ENCODE measurements at places on chromosomes 4 and X. TPM values are rescaled to one million over a fixed set of nuclear protein-coding genes. Genes with fewer than 3 reads are reported as not detected.

The GAGE12J gene
- not detected for polyA plus RNA-seq

The SPATA18 gene
- 1.6 TPM for polyA plus RNA-seq

GRCh38 chr4:120018786-120019185 is 47.9 kb downstream of the MAD2L1 start:
- no peak for DNase-seq

DNA sequence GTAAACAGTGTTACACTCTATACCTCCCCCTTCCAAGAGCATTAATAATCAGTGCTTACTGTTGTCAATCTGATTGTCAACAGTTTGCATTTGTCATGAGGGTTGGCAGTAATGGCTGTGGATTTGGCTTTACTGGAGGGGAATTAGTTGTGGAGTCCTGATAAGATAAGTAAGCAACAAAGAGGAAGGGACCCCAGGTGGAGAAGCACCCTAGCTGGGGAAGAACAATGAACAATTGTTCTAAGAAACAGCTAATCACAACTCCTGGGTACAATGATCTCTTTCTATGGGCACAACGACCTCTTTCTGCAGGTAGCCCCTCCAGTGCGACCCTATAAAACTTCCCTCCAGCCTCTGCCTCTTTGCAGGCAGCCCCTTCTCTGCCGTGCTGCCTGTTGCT is 53.2 kb upstream of the CDKN2AIP start:
- DNase-seq, result no peak

The UCP1 gene
- 0.19 TPM for polyA plus RNA-seq

DNA sequence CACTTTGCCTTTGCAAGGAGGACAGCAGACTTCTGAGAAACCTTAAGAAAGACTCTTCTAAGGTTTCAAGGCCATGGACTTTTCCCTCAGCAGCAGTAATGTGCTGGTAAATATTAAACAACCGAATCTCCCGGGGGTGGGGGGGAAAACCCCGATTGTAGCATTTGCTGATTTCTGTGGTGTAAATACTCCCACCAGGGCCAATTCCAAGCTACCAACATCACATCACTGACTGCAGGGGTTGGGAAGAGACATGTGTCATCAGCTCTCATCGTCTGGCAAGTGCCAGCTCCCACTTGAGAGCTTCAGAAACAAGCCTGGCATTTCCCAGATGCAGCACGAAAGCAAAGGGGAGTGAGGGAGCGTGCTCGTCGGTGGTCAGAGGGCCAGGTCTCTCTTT is 101.2 kb downstream of the BCOR start:
- DNase-seq, result no peak

The NHSL2 gene
- polyA plus RNA-seq, result 8.9 TPM

- DNase-seq, result no peak
Observed at GRCh38 chr4:137422666-137423065, 109.6 kb downstream of the PCDH18 start.

DNA sequence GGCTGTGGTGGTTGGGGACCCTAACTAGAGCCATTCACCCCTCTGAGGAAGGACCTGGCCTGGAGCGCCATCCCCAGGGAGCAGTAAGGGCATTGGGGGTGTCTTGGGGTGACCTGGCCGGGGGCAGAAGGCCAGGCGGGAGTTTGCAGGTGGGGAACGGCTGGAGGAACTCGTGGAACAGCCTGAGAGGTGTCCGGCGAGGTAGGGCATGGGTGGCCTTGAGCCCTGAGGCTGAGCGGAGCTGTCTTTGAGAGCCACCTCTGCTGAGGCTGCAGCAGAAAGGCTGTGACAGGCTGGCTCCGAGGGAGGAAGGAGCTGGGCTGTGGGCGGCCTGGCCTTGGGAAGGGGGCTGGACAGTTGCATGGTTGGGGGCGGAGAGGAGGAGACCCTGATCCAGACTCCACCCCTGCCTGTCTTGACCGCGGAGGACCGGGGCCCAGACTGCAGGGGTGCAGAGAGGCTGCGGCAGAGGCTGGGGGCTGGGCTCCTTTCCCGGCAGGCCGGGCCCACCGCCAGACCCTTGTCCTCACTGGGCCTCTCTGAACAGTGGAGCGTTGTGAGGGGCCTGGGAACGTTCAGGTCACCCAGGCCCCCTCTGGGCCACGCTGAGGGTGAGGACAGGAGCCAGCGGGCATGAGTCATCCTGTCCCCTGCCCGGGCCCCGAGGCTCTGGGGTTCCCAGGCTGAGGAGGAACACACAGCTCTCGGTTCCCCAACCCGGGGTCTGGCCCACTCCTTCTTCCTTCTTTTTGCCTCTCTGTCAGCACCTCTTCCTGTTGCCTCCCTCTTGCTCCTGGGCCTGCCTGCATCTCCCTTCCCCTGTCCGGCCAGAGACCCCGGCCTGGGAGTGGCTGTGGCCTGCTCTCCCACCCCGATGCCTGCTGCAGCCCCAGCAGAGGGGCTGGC is 8.1 kb downstream of the SH3BP2 start:
- peak; percentile 54 for DNase-seq

- DNase-seq, result no peak
Observed at GRCh38 chrX:154548028-154548316, 552 bp downstream of the IKBKG start.

The BEX3 gene
- 588 TPM for polyA plus RNA-seq

- no peak for DNase-seq
Observed at GRCh38 chr4:82802911-82803310, 4.3 kb upstream of the SCD5 start.

DNA sequence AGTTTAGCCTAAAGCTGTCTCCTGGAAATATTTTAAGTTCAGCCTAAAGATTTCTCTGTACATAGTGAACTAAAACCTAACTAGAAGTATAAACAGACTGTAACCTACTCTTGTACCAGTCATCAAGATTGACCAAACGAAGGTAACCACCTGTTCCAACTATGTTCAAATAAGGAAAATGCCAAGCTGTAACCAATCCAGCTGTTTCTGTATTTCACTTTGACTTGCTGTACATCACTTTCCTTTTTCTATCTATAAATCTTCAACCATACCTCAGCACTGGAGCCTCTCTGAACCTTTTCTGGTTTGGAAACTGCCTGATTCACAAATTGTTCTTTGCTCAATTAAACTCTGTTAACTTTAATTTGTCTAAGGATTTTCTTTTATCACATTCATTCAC is 3.1 kb upstream of the CYSLTR1 start:
- DNase-seq, result no peak

- no peak for DNase-seq
Observed at GRCh38 chr4:88527787-88528186, 4.2 kb upstream of the PYURF start.

GRCh38 chr4:142408003-142408441 is 438.1 kb downstream of the INPP4B start:
- no peak for DNase-seq

- DNase-seq, result no peak
Observed at GRCh38 chr4:111652236-111652635, 493.0 kb upstream of the FAM241A start.

The FTHL17 gene
- not detected for polyA plus RNA-seq

GRCh38 chr4:71009086-71009485 is 15.6 kb downstream of the DCK start:
- DNase-seq, result no peak

DNA sequence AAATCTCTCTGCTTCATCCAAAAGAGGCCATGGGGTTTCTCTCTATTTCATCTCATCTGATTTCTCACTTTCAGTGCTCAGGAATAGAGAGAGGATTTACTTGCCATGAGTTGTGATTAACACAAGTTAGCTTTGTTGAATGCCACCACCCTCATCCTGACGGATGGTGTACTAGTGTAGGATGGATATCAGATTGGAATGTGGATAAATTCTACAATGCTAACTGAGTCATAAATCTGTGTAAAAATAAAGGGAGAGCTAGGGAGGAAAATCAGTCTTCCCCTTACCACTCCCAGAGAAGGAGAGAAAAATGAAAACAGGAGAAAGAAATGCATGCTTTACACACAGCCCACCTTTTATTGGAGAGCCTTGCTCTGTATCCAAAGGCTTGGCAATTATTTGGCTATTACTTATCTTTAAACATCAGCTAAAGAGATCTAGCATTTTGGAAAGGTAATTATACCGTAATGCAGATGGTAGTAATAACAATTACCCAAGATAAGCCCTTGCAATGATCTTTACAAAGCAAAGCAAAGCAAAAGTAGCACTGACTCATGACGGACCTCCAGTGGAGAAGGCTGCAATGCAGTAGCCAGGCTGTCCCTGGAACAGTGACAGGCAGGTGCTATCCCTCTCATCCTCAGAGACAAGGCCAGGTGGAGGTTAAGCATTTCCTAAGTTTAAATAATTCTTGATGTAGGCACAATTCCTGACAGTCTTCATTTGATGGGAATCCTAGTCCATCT is 306.3 kb upstream of the PPARGC1A start:
- no peak for DNase-seq

The ADAMTS3 gene
- 12.5 TPM for polyA plus RNA-seq

The MPP1 gene
- polyA plus RNA-seq, result 35.6 TPM

The CCNB3 gene
- polyA plus RNA-seq, result 1.7 TPM

The CXCR3 gene
- 0.12 TPM for polyA plus RNA-seq

The RASL11B gene
- 49.6 TPM for polyA plus RNA-seq

- no peak for DNase-seq
Observed at GRCh38 chr4:22427675-22428074, 88.2 kb downstream of the ADGRA3 start.

DNA sequence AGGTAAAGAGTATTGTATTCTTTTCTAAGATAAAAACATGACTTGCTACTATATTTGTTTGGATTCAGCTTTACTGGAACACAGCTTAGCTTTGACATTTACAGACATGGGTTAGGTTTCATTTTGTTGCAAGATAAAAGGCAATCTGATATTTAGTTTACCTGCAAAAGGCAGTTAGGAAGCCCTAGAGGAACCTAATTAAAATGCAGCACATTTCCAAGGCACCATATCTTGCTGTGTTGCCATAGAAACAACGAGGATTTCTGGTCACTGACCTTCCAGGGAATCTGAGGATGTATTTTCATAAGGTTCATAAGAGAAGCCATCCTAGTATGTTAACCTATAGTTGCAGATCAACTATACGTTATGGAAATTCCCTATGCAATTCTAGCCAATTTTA is 116.0 kb downstream of the SNCA start:
- DNase-seq, result no peak

The AMTN gene
- not detected for polyA plus RNA-seq

DNA sequence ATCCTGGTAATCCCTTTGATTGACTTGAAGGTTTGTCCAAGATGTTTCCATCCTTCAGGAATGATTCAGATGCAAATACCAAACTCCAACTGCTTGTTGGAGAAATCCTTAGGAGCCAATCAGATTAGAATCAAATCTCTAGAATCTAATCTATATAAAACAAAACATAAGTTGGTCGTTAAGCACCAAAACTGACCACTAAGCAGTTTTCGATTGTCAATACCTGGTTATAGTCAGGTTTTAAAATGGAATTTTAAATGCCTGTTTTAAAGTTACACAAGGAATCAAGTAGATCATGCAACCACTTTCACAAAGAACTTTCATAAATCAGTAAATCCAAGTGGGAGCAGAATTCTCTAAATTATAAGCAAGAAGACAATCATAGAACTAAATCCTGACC is 236.1 kb downstream of the PARM1 start:
- DNase-seq, result no peak

- no peak for DNase-seq
Observed at GRCh38 chr4:106062452-106062875, 167.2 kb downstream of the NPNT start.

All from right renal pelvis (tissue), 4 donors.